ENCODE measurements at places on chromosomes 1 and 21.

- no peak for DNase-seq
Measured at GRCh38 chr1:212549503-212550017, 59.0 kb upstream of the ATF3 start.

DNA sequence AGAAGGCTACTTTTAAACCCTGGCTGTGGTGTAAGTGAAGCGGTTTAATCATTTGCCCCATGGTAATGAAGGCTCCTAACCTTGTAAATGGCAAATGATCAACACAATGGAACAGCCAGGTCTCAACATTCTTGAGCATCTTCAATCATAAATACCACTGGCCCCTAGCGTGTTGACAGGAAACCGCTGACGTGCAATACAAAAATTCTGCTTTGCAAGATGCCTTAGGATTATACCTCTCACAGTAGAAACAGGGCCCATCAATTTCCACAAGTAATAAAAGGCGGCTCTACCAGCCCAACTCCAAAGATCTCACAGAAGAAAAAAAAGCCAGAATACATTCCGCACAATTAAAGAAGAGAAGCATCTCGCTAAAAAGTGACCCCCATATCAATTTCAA is 32.8 kb downstream of the LGALS8 start:
- no peak for DNase-seq

GRCh38 chr1:25023826-25024225 is 93.8 kb upstream of the RUNX3 start:
- no peak for DNase-seq

DNA sequence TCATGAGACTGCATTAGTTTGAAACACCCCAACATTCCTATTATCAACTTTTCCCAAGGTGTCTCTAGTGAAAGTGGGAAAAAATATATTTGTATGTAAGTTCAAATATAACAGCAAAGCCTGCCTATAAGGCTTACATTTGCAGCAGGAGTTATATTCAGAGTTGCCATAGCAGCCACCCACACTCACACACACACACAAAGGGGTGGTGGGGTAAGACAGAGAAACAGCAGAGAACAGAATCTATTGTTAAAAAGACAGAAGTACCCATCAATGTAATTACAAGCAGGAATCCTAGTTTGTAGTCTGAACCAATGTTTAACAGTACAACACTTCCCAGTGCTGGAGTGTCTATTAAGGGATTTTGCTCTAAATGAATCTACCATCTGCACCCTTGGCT is 55.0 kb downstream of the PLPPR5 start:
- no peak for DNase-seq

All from activated CD4-positive, alpha-beta T cell treated with anti-CD3 and anti-CD28 coated beads, Interleukin-2, amount 50 U/mL, for 24 hours (primary cell).